ENCODE measurements at places on chromosomes 1 and 21.
A peak's percentile ranks its signal among the peaks of the same experiment; 100 is the strongest.

DNA sequence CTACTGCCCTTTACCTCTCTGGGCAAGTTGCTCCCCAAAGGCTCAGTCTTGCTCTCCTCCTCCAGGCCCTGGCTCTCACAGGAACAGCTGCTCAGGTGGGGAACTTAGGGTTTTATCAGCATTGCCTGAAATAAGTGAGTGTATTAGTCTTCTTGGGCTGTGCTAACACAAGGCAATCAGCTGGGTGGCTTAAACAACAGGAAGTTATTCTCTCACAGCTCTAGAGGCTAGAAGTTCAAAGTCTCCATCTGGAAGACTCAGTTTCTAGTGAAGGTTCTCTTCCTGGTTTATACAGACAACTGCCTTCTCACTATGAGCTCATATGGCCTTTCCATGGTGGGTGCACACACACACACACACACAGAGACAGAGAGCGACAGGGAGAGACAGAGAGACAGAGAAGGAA, 2.8 kb upstream of the CD1C start:
- DNase-seq: no peak

DNA sequence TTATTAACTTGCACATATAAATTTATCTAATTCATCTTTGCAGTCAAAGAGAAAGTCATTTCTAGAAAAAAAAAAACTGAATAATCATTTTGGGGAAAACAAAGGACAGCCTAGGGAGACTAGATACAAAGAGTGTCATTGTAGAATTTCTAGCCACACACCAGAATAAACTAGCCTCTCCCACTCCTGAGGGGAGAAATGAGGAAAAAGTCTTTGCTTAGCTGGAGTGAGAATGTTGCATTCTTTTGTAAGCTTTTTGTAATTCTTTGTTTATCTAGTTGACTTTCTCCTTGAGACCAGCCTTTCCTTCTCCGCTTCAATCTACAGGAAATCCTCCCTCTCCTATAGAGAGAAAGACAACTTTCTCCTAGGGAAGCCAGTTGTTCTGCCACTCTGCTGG, 15.9 kb upstream of the CGN start:
- no peak for DNase-seq

GRCh38 chr1:184199036-184199435, 147.5 kb downstream of the TSEN15 start:
- DNase-seq: no peak

DNA sequence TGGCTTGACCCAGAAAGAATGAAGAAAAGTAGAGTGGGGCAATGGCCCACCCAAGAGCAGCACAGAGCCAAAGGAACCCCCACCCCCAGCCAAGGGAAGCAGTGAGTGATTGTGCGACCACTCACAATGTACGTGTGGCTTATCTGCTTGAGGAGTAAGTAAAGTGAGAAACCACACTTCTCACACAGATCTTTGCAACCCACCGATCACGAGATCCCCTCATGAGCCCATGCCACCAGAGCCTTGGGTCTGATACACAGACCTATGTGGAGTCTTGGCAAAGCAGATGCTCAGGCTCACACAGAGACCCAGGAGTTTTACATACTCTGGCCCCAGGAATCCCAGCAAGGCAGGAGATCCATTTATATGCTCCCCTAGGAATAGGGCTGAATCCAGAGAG, 14.0 kb upstream of the SLC9C2 start:
- DNase-seq: no peak

GRCh38 chr1:109499661-109500536, 6.0 kb downstream of the CYB561D1 start:
- DNase-seq: peak; percentile 61

DNA sequence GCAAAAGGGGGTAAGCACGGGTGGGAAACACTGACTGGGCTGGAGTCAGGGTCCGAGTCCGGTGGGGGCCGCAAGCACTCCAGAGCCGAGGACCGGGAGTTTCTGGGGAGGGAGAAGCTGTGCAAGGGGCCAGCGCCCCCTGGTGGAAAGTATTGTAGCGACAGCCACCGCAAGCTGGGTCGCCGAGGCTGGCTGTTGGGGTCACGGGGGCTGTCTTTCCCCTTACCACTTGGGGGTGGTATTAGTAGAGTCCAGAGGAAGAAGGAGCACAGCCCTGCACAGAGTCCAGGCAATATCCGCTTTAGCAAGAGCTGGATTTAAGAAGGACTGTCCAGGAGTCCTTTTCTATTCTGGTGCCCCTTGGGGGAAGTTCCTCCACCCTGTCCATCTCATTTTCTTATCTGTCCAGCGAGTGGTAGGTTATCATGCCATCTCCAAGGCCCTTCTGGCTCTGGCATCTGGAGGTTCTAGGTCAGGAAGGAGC, 17.9 kb upstream of the ETV3 start:
- DNase-seq: peak; percentile 86

DNA sequence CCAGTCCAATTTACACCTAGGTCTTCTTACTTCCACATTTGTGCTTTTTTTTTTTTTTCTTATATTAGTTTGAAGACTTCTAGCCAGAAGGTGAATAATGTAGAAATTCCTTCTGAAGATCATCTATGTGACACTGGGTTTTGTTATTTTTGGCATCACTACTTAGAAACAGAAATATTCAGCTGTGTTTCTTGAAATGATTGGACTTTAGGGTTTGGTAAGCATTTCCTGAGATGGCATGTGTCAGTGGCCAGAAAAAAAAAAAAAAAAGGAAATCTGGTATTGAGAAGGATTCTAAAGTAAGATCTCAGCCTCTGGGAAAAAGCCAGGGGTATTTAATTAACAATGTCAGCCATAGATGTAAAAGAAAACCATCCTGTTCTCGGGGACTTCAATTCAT, 43.4 kb upstream of the LRRC8C start:
- no peak for DNase-seq

- no peak for DNase-seq
These were observed 46.8 kb downstream of the SPATA46 start for GRCh38 chr1:162329826-162330225.

GRCh38 chr1:156257711-156258110, 9.9 kb upstream of the PAQR6 start:
- no peak for DNase-seq

DNA sequence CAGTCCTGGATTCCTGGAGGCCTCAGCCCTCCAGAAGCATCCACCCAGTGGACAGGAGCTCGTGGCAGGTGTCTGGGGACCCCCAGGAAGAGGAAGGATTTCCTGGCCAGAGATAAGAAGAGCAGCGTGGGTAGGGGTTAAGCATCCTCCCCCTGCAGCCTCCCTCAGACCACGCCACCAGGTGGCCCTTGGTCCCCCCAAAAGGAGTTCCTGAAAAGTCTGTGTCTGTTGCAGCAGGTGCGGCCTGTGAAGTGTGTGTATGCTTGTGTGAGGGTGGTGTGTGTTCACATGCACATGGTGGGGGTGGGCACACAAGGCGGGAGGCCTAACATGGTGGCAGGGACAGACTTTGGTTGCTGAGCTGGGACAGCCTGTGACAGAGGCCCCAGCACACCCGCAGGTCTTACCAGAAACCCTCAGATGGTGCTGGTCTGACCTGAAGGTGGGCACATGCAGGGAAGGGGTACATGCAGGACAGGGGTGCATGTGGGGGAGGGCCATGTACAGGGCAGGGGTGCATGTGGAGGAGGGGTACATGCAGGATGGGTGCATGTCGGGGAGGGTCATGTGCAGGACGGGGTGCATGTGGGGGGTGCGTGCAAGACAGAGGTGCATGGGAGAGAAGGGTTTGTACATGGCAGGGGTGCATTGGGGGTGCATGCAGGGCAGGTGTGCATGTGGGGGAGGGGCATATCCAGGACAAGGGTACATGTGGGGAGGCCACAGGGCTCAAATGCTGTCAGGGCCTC, 18.2 kb upstream of the RUNX3 start:
- DNase-seq: no peak

- DNase-seq: no peak
These were observed 24.3 kb upstream of the PPP1R15B start for GRCh38 chr1:204435872-204436271.

DNA sequence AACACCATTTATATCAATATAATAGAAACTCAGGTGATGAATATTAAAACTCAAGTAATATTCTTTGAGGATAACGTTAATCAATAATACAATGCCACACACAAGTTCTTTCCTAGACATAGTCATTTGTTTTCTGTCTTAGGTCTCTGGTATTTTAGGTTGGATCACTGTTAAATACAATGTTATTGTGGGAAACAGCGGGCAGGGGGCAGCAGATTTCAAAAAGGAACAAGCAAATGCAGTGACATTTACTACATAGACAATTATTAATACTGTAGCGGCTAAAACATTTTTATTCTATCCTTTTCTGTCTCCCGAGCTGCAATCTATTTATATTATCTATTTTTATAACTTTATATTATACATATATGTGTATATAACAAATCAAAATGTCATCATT, 186.4 kb upstream of the ZNHIT6 start:
- no peak for DNase-seq

GRCh38 chr21:16579538-16579937, 849.8 kb downstream of the USP25 start:
- DNase-seq: no peak

- DNase-seq: no peak
These were observed 81.4 kb upstream of the TLR5 start for GRCh38 chr1:223224465-223224864.

- DNase-seq: no peak
These were observed 315.4 kb downstream of the LMO4 start for GRCh38 chr1:87644033-87644578.

DNA sequence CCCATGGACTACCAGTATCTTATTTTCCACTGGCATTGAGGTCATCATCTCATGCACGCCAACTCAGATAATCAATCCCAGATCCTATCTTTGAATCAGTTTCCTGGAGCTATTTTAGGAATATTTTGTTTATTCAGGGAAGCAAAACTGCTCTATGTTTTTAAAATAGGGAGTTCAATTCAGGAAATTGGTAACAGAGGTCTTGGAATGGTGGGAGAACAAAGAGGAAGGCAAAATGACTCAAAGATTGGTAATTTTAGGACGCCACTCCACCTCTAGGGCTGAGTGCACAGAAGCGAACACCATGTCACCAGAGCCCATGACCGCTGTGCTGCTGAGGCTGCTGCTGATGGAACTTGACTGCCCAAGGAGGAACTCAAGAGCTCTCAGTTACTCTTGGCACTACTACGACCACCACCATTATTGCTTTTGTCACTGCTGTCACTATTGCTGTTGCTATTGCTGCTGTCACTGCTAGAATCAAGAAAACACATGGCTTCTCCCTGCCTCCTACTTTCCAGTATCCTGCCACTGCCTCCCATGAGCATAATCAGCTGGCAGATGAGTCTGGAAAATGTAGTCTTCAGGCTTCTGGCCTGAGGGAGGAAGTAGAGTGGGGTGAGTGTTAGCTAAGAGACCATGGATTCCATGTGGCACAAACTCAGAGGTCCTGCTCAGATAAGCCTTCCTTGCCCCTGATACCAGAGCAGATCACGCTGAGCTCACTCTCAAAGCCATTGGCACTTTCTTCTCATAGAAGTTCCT, 71.6 kb upstream of the CNIH3 start:
- no peak for DNase-seq

DNA sequence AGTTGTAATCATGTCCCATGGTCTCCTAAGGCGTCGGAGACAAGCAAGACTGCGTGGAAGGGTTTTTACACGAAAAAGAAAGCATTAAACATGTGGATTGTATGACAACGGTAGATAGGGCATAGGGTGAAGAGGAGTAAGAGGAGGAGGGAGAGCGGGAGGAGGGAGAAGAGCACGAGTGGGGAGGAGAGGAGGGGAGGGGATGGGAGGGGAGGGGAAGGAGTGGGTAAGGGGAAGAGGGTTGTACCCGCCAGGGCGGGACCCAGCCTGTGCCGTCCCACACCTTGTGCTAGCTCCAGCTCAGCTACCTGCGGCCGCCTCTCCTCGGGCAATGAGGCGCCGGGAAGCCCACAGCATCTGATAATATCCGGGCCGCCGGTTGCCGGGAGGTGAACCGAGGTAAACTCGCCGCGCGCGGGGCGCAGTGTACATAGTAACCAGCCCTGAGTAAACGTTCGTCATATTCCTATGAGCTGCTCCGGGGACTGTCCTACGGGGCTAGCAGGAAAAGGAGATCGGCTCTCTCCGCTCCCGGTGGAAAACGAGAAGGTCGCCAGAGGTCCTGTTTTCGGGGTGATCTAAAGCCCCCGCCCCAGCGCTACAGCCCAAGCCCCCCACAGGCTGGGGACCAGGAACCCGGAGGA, 449 bp upstream of the RCAN3 start:
- DNase-seq: peak; percentile 75

- no peak for DNase-seq
These were observed 10.4 kb upstream of the MFSD2A start for GRCh38 chr1:39944410-39945112.

- no peak for DNase-seq
These were observed 108.7 kb downstream of the PRDM2 start for GRCh38 chr1:13808729-13809131.

DNA sequence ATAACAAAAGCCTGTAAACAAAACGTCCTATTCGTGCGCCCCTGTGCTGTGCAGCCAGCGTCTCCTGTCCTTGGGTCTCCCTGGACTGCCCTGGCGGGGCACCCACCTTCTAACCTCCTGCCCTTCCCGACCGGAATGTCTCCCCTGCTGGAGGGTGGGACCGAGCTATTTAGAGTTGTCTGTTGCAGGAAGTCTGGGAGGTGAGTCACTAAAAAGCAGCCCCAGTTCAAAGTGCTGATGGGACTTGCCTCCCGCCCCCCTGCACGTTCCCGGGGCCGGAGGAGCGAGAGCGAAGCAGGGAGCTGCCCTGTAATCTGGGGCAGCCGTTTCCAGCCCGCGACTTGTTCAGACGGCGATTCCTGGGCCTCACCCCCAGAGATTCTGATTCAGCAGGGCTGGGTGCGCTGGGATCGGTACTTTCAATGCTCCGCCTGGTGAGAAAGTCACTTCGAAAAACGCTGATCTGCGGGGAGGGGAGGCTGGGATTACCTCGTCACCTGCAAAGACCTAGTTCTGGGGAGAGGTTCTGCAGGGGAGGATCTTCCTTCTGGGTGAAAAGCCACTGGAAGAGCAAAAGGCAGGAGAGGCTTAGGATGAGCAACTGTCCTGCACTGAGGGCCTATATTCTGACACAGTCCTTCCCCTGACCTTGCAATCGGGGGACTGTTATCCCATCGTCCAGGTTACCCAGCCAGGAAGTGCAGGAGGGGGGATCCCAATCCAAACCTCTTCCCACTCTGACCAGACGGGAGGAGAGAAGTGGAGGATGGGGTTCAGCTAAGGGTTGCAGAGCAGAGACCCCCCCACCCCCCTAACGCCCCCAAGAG, 1.2 kb upstream of the DHRS3 start:
- peak; percentile 49 for DNase-seq

GRCh38 chr1:6302568-6302967, 41.7 kb upstream of the GPR153 start:
- no peak for DNase-seq

DNA sequence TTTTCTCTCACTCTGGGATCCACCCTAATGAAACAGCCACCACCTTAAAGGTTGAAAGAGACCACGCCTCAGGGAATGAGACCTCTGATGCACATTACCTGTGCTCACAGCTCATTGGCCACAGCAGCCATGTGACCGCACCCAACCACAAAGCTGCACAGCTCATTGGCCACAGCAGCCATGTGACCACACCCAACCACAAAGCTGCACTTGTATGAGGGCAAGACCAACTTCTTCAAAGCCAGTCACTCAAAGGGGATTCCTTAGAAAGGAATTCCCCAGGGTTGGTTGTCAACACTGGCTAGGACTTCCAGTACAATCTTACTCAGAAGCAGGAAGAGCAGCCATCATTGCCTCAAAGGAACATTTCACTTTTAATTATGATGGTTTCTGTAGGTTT, 43.6 kb upstream of the PDE9A start:
- DNase-seq: no peak

Data from naive thymus-derived CD8-positive, alpha-beta T cell (primary cell).